GM23248 (cell line): ENCODE measurements at places on chromosomes 6 and 20.

DNA sequence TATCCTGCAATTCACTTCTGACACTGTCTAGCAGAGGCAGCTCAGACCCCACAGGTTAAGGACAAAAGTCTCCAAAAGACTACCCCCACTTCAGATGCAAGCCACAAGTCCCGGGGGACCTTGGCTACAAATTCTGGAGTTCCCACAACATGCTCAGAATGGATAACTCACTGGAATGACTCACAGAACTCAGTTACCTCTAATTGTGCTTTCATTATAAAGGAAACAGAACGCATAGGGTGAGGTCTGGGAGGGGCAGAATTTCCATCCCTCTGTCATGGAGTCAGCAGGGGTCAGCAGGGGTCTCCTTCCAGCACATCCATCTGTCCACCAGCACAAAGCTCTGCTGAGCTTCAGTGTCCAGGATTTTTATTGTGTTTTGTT is 184.2 kb downstream of the CDH4 start:
- peak; percentile 83 for DNase-seq

- DNase-seq = no peak
Observed at GRCh38 chr6:135557582-135557981, 60.0 kb upstream of the AHI1 start.

- no peak for DNase-seq
Observed at GRCh38 chr6:134956032-134956431, 6.1 kb upstream of the ALDH8A1 start.

DNA sequence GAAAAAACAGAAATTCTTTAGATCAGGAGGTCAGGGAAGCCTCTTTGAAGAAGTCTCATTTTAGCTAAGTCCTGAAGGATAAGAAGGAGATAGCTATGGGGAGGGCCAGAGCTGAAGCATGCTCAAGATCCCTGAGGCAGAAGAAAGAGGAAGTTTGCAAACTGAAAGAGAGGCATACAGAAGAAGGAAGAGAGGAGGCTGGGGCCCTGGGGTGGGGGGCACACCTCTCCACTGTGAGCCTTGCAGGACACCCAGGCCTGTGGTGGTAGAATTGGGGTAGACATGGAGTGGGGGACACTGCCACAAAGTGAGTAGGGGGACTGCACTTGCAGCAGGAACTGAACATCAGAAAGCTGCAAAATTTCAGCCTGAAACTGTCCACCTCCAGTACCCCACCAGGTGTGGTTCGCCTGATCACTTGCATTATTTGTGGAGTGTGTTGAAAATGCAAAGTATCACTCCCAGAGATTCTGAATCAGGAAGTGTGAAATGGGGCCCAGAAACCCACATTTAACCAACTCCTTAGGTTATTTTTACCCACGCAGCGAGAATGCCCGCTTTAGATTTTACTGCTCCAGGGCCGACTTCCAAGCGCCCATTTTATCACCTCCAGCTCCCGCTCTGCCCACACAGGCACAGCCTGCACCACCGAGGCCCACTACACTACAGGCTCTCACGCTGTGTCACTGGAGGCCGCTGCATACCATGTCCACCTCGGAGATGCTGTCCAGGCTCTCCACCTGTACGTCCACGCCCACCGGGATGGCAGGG is 44.0 kb downstream of the GABRR2 start:
- DNase-seq = no peak

DNA sequence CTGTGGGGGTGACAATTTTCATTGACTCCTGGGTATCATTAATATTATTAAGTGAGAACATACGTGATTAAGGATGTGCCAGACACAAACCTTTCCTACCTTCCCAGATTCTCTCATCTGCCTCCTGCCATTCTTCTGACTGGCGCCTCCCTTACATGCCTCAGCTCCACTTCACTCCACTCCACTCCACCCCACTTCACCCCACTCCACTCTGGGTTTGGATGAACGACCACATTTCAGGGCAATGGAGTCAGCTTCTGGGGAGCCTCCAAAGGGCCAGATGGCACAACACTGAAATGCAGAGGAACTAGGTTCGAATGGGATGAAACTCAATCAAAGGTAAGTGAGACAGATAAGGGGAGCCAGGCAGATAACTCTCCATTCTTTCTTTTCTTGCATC is 40.5 kb upstream of the LRRC1 start:
- DNase-seq = no peak

- DNase-seq = peak; percentile 83
Observed at GRCh38 chr6:41451515-41452163, 94.5 kb upstream of the FOXP4 start.

DNA sequence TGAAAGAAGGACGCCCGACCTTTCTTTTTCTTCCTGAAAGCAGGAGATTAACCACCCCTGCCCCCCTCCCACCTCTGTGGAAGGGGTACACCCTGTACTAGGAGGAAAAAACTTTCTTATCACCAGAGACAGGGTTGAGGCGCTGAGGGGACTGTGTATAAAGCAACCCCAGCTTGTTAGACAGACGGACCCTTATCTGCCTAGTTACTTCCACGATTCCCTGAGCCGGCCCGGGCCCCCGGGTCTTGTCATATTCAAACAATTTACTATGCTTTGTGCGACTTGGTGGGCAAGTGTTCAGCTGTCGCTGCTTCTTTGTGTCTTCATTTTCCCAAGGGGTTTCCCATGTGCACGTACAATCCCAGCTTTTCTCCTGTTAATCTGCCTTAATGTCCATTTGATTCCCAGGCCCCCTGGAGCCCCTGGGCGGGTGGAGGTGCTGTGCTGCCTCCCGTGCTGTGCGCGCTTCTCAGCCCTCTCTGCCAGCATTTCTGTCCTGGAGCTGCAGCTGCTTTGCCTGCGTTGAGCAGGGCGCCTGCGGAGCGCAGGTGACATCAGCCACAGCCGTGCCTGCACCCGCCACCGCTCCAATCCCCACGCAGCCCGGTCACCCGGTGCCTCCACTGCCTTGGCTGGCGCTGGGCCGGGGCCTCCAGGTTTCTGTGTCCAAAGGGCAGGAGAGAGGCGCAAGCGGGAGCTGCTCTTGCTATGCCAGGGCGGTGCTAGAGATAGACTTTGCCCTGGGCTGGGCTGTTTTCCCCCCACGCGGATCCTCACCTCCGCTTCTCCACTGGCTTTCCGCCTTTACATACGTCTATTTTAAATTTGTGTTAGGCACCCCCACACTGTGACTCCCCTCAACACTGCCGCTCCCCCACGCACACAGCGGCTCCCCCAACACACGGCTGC is 96.2 kb downstream of the TTLL2 start:
- DNase-seq = no peak
